ENCODE measurements at places on chromosomes 1 and 21.

DNA sequence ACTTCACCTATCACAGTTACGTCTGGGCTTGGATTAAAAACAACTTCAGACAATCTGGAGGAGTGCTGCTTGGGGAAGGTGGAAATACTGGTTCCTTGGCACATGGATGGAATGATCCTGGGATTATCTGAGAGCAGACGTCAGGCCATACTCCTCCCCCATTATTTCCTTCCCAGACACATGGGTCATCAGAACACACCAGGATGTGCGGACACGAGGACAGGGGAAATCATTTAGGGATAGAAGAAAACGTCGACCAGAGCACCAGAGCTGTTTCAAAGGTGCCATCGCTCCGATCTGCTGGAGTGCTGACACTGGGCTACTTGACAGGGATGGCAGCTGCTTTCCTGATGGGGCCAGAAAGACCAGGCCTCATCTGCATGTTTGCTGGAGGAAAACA, 31.8 kb upstream of the ANGPTL7 start:
- no peak for DNase-seq

GRCh38 chr1:234553240-234554188, 56.5 kb downstream of the IRF2BP2 start:
- peak; percentile 60 for DNase-seq

DNA sequence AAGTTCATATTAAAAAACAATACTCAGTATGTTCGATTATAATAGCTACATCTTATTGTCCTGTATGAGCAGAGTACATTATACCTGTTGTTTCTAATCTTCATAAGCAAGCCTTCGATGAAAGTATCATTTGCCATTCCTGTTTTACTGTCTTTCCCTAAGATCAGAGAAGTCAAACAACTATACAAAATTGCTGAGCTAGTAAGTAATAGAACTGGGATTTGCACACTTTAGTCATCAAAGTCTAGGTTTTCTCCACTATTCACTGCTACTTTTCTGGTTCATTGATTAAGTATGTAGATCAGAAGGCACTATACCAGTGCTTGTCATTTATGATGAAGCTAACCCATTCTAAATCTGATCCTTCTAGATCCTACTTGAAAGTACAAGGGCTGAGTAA, 108.9 kb downstream of the NR5A2 start:
- DNase-seq: no peak

DNA sequence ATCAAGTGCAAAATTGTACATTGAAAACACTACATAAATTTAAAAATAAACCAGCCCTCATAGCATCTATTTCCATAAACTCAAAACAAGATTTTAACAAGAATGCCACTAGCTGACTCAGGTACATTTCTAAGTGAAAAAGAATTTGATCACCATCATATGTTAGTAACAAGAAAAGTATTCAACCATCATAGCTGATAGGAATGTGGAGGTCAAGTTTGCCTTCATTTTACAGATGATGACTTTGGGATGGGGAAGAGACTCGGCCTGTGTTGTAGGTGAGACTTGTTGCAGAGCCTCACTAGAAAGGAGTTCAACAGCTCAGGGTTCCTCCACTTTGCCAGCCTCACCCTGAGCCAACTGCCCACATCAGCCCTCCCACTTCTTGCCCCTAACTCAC, 318.8 kb upstream of the FAM78B start:
- DNase-seq: peak; percentile 24

- peak; percentile 23 for DNase-seq
These were observed 39.5 kb upstream of the EDARADD start for GRCh38 chr1:236354330-236355147.

GRCh38 chr21:44872323-44872648, 1.2 kb downstream of the PTTG1IP start:
- DNase-seq: no peak

DNA sequence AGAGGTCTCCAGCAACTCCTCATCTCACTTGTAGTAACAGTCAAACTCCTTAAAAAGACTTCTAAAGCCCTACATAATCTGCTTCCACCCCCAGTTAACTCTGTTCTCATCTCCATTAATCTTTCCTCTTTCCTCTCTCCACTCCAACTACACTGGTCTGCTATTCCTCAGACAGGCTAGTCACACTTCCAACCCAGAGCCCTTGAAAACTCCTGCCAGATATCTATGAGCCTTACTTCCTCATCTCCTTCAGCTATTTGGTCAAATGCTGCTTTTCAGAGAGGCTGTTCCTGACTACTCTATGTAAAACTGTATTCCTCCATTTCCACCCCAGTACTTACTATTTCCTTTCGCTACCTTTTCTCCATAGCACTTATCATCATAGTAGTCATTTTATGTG, 24.4 kb downstream of the PCP4L1 start:
- DNase-seq: no peak

GRCh38 chr1:246792603-246793002, 68.4 kb downstream of the SCCPDH start:
- DNase-seq: no peak

DNA sequence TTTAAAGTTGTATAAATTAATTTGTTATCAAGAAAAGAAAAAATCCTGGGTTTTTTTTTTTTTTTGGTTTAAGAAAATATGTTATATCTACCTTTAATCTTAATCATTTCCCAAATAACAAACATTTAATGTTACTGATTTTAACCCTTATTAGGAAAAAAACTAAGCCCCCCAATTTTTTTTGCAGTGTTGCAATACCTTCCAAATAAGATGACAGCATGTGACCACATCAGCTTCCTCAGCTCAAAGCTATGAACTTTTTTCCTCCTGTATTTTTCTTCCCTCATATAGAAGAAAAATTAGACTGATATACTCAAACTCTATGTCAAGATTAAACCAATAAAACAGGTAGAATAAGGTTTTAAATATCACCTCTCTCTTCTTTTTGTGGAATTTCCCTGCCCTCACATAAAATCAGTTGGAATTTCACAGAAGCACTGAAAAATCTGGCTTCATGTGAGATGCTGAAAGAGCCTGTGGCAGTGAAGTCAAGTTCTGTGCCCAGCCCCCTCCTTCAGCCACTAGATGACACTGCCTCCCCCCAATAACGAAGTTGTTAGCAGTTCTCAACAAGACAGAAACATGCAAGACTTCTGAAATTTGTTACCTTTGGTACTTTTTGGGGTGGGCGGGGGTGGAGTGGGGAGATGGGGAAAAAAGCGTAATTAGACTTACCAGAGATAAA, 9.6 kb upstream of the SMYD2 start:
- DNase-seq: no peak

- DNase-seq: no peak
These were observed 935 bp downstream of the KCNK2 start for GRCh38 chr1:215083383-215083961.

DNA sequence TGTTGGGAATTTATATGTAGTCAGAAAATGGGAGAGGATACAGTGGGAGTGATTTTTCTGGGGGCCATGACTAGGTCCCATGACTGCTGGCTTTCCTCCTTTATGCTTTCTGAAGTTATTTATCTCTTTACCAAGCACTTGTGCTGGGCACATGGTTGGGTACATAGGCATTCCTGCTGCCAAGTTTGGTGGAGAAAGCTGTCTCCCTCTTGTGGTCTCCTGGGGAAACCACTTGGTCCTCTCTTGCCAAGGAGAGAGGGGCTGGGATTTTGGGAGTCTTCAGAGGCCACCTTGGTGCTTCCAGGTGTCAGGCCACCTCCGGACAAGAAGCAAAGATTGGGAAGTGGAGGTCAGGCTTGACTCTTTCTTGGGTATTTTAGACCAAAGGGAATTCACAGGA, 120.2 kb upstream of the KCNE2 start:
- DNase-seq: no peak

- DNase-seq: peak; percentile 59
These were observed 307.8 kb upstream of the USP25 start for GRCh38 chr21:15421947-15422346.

GRCh38 chr1:203289281-203289981, 15.9 kb upstream of the BTG2 start:
- no peak for DNase-seq

GRCh38 chr1:210143465-210144062, 89.0 kb upstream of the SERTAD4 start:
- DNase-seq: peak; percentile 37

DNA sequence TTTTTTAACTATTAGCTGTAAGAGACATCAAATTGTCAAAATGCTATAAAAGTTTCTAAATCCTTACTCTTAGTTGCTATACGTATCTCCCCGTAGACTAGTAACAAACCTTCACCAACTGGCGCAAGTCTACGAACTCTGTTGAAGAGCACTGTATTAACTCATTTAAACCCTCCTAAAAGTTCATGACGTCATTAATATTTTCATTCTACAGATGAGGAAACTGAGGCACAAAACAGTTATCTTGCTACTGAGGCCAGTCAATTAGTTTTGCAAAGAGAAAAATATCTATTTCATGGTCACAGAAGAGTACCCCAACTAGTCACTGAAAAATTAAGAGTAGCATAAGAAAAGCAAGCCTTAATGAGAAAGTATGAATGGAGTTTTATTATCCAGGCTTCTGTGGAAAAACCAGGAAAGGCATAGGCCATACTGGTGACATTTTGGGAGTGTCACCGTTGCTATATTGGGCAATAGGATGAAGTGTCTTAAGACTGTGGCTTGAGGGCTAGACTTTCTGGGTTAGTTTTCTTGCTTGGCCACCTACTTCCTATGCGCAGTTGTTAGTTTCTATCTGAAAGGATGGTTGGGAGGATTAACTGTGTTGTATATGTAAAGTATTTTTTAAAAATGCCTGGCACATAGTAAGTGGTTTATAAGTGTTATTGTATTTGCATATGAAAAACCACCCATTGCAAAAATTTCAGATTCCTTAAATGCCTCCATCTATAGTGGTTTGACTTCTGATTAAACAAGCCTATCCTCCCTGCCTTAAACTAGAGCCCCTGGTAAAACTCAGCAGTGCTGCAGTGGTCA, 52.4 kb upstream of the SYT14 start:
- DNase-seq: no peak

GRCh38 chr1:170290276-170290675, 144.5 kb downstream of the NTMT2 start:
- DNase-seq: no peak

- DNase-seq: no peak
These were observed 11.4 kb downstream of the PRKACB start for GRCh38 chr1:84155517-84155916.

DNA sequence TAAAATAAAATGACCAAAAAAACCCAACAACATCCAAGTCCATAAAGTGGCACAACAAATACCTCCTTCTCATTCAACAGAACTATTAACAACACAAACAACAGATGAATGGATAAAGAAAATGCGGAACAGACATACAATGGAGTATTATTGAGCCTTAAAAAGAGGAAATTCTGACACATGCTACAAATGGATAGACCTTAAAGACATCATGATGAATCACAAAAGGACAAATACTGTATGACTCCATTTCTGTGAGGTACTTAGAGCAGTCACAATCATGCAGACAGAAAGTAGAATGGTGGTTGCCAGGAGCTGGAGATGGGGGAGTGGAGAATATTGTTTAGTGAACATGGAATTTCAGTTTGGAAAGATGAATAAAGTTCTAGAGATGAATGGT, 42.6 kb downstream of the EYA3 start:
- DNase-seq: no peak

DNA sequence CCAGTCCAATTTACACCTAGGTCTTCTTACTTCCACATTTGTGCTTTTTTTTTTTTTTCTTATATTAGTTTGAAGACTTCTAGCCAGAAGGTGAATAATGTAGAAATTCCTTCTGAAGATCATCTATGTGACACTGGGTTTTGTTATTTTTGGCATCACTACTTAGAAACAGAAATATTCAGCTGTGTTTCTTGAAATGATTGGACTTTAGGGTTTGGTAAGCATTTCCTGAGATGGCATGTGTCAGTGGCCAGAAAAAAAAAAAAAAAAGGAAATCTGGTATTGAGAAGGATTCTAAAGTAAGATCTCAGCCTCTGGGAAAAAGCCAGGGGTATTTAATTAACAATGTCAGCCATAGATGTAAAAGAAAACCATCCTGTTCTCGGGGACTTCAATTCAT, 43.4 kb upstream of the LRRC8C start:
- no peak for DNase-seq

- DNase-seq: no peak
These were observed 15.3 kb upstream of the RNF187 start for GRCh38 chr1:228471762-228472398.

GRCh38 chr1:16231331-16232315, 5.4 kb downstream of the CPLANE2 start:
- no peak for DNase-seq

- DNase-seq: no peak
These were observed 53.9 kb upstream of the GPR52 start for GRCh38 chr1:174393885-174394284.

DNA sequence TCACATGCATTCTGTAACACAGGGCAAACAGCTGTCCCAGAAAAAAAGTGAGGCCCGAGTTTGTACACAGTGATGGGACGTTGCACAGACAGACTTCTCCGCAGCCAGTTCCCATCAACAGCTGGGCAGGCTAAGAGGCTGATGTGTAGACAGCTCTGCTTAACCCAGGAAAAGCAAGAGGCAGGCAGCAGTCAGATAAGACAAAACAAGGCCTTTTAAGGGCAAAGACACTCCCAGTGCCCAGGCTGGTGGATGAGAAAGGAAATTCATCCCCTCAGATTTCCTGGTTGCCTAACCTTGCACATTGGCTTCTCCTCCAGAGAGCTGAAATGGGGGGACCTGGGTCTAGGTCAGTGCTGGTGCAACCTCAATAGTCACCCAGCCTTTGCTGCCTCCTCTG, 17.2 kb upstream of the PHLDA3 start:
- DNase-seq: no peak

- no peak for DNase-seq
These were observed 38.7 kb downstream of the CHAF1B start for GRCh38 chr21:36423771-36424433.

- DNase-seq: peak; percentile 70
These were observed 20.3 kb downstream of the ENO1 start for GRCh38 chr1:8858112-8858668.

- no peak for DNase-seq
These were observed 736 bp upstream of the BARHL2 start for GRCh38 chr1:90717665-90718410.

DNA sequence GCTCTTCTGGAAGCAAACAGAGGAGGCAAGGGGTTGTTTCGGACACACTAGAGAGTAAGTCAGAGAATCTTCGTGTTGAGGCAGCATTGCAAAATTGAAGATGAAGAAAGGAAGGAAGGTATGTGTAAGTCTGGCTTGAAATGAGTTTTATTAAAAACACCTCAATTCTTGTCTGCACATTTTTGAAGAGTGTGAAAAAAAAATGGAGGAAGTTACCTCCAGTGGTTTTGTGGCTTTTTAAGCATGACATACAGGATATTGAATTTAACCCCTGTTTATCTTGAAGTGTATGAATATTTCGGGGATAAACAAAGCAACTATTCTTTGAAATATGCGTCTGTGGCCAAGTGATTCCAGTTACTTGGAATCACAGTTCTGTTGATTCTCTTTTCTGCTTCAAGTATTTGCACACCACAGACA, 203.2 kb upstream of the SGIP1 start:
- peak; percentile 9 for DNase-seq

GRCh38 chr21:41653954-41654491, 112.8 kb downstream of the RIPK4 start:
- no peak for DNase-seq

- DNase-seq: no peak
These were observed 8.2 kb upstream of the PEAR1 start for GRCh38 chr1:156885314-156885713.

Data from kidney glomerular epithelial cell (primary cell).